ENCODE measurements at places on chromosomes 3 and 15. TPM values are rescaled to one million over a fixed set of nuclear protein-coding genes. Genes with fewer than 3 reads are reported as not detected.
A peak's percentile ranks its signal among the peaks of the same experiment; 100 is the strongest.

GRCh38 chr15:59340325-59340724 is 32.3 kb downstream of the MYO1E start:
- H3K4me1 ChIP-seq, result peaks cover 14% of the 10 kb centered on the region
- H3K36me3 ChIP-seq, result no peaks in the 10 kb centered on the region
- no peak overlapping the region for H3K4me3 ChIP-seq
- no peak for DNase-seq

- peaks cover 14% of the 10 kb centered on the region for H3K4me1 ChIP-seq
- DNase-seq, result no peak
- H3K27ac ChIP-seq, result no peak overlapping the region
- H3K4me3 ChIP-seq, result no peak overlapping the region
- H3K27me3 ChIP-seq, result no peaks in the 10 kb centered on the region
These were observed 10.0 kb downstream of the LSG1 start for GRCh38 chr3:194661946-194662345.

DNA sequence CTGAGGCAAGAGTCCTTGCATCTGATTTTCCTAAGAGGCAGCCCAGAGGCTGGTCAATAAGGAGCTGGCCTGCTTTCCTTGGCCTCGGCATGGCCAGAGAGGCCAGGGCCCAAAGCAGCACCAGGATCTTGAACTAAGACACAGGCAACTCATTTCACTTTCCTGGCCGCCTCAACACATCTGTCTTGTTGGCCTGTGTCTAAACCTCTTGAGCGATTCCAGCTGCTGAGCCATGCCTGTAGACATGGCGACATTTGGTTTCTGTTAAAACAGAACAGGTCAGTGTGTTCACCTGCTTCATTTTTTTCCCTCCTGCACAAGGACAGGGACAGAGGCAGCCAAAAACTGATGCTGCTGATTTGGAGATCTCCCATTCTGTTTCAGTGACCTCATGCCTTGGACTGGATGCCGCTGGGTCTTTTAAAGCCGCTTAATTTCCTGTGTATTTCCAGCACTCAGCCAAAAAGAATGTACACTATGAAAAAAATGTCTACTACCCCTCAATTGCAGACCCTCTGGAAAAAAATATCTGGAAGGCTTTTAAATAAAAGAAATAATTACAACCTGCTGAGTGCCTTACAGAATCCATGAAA is 266.6 kb upstream of the ICE2 start:
- no peaks in the 10 kb centered on the region for H3K36me3 ChIP-seq
- H3K27ac ChIP-seq, result no peak overlapping the region
- H3K4me1 ChIP-seq, result peaks cover 22% of the 10 kb centered on the region
- H3K27me3 ChIP-seq, result peaks cover 1% of the 10 kb centered on the region

- no peak overlapping the region for H3K4me3 ChIP-seq
- H3K36me3 ChIP-seq, result no peaks in the 10 kb centered on the region
- no peak overlapping the region for H3K27ac ChIP-seq
- no peaks in the 10 kb centered on the region for H3K4me1 ChIP-seq
- peaks cover 1% of the 10 kb centered on the region for H3K27me3 ChIP-seq
- DNase-seq, result no peak
These were observed 36.7 kb downstream of the PLOD2 start for GRCh38 chr3:146124126-146124801.

DNA sequence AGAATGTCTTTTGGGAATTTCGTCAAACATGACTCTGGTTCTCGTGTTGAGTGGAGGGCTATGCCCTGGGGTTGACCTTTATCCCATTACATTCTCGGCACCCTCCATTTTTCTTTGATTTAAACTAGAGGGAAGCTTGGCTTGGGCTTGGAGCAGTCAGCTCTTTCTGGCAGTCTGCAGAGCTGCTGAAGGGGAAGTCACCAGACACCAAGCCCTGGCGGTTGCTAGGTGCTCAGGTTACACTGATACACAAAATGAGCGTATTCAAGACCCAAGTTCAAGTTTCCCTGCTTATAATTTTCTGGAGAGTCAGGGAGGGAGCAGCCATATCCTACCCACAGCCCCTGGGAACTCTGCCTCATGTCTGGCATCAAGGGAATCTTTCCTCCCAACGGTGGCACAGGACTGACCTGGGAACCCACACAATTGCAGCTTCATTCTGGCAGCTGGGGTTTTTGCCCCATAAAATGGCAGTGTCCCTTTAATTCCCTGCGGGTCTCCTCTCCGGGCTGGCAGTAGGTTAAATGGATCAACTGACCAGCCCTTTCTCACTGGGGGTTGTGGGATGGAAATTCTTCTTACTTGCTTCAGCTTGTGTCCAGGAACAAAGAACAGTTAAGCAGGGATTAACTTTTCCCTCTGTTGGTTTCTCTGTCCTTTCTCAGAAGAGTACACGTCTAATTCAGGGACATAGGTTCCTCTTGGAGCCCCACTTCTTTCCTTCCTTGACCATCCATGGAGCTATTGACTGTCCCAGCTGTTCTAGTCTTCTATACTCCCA is 110.0 kb upstream of the DLG1 start:
- no peak overlapping the region for H3K27ac ChIP-seq
- DNase-seq, result no peak
- H3K36me3 ChIP-seq, result no peaks in the 10 kb centered on the region
- peaks cover 6% of the 10 kb centered on the region for H3K27me3 ChIP-seq
- no peaks in the 10 kb centered on the region for H3K4me1 ChIP-seq

GRCh38 chr3:125011941-125012340 is 43.9 kb downstream of the HEG1 start:
- peaks cover 73% of the 10 kb centered on the region for H3K4me1 ChIP-seq
- no peak overlapping the region for H3K4me3 ChIP-seq
- H3K27me3 ChIP-seq, result no peaks in the 10 kb centered on the region
- no peak overlapping the region for H3K27ac ChIP-seq
- H3K36me3 ChIP-seq, result peaks cover 72% of the 10 kb centered on the region

GRCh38 chr3:104878395-104878794 is 488.3 kb upstream of the ALCAM start:
- H3K27ac ChIP-seq, result no peak overlapping the region
- H3K36me3 ChIP-seq, result no peaks in the 10 kb centered on the region
- no peak for DNase-seq
- no peaks in the 10 kb centered on the region for H3K27me3 ChIP-seq

GRCh38 chr15:101042320-101042719 is 123.2 kb downstream of the LRRK1 start:
- no peak overlapping the region for H3K4me3 ChIP-seq
- no peak for DNase-seq
- H3K27ac ChIP-seq, result no peak overlapping the region
- no peaks in the 10 kb centered on the region for H3K4me1 ChIP-seq
- peaks cover 8% of the 10 kb centered on the region for H3K27me3 ChIP-seq

DNA sequence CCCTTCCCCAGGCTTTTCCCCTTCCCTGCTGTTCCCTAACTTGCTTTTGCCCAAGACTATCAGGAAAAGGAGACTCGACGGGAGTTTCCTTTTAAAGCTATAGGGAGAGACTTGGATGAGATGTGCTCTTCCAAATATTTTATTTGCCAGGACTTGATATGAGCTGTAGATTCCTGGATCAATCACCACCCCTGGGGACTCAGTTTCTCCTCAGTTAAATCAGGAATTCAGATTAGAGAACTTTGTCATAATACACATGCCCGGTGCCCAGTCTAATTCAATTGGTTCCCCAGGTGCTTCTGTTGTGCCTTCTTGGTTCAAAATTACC is 46.6 kb downstream of the SMAD6 start:
- DNase-seq, result no peak
- no peaks in the 10 kb centered on the region for H3K36me3 ChIP-seq
- peaks cover 5% of the 10 kb centered on the region for H3K27me3 ChIP-seq
- no peaks in the 10 kb centered on the region for H3K4me1 ChIP-seq

DNA sequence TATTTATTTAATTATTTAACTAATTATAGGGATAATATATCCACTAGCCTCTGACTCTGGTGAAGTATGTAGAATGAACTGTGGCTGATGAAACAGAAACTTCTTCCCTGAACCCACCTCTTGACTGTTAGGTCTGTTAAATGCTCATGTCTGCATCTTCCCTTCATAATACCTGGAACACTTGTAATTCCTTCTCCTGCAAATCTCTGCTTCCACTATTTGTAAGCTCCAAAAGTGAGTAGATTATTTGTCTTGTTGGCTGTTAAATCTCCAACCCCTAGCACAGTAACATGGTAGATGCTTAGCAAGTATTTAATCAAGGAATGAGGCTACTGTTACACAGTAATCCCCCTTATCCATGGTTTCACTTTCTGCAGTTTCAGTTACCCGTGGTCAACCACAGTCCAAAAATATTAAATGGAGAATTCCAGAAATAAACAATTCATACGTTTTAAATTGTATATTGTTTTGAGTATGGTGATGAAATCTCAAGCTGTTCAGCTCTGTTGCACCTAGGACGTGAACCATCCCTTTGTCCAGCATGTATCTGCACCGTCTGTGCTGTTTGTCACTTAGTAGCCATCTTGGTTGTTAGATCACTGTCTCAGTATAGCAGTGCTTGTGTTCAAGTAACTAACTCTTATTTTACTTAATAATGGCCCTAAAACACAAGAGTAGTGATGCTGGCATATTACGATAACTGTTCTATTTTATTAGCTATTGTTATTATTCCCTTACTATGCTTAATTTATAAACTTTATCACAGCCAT is 5.7 kb downstream of the TTBK2 start:
- H3K36me3 ChIP-seq, result no peaks in the 10 kb centered on the region
- DNase-seq, result no peak
- H3K27me3 ChIP-seq, result no peaks in the 10 kb centered on the region
- peaks cover 35% of the 10 kb centered on the region for H3K4me1 ChIP-seq
- peak overlapping the region; percentile 36 for H3K4me3 ChIP-seq
- H3K27ac ChIP-seq, result no peak overlapping the region

DNA sequence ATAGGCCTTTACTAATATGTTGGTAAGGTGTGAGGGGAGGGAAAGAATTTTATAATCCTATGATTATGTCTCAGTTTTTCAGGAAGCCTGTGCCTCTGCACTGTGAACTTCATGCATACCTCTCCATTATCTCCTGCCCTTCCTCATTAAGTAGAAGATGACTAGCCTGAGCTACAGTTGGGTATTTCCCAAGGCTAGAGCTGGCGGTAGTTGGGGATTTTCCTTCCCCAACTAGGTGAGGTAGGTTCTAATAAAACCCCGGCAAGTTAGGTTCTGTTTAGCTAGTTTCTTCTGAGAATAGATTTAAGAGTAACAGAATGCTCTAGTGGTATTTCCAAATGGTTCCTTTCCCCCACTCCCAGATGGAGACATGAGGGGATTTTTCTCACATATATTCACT is 414.5 kb downstream of the GRM7 start:
- no peak overlapping the region for H3K4me3 ChIP-seq
- no peaks in the 10 kb centered on the region for H3K27me3 ChIP-seq
- DNase-seq, result no peak
- peaks cover 4% of the 10 kb centered on the region for H3K36me3 ChIP-seq

CRELD1 gene
- 38.9 TPM for polyA plus RNA-seq

ERC2 gene
- not detected for polyA plus RNA-seq

RTP3 gene
- not detected for polyA plus RNA-seq

NIT2 gene
- polyA plus RNA-seq, result 46.0 TPM

All from immature natural killer cell (primary cell).